ENCODE measurements at places on chromosomes 7 and 10.

DNA sequence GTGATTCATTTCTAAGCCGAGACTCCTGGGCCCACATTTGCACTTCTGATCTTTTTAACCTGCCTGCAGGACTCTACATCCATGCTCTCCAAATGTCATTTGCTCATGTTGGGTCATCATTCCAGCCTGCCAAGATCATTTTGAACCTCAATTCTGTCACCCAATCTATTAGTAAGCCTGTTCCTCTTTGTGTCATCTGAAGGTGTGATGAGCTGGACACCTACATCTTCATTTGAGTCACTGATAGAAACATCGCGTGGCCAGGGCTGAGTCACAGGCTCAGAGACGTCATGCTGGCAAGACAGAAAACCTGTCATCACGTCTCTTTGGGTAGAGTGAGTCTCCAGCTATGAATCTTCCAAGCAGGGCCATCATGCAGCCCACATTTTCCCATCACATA lies 65.3 kb upstream of the SLF2 start:
- DNase-seq = no peak

- no peak for DNase-seq
Measured at GRCh38 chr10:44860811-44861736, 50.1 kb upstream of the TMEM72 start.

DNA sequence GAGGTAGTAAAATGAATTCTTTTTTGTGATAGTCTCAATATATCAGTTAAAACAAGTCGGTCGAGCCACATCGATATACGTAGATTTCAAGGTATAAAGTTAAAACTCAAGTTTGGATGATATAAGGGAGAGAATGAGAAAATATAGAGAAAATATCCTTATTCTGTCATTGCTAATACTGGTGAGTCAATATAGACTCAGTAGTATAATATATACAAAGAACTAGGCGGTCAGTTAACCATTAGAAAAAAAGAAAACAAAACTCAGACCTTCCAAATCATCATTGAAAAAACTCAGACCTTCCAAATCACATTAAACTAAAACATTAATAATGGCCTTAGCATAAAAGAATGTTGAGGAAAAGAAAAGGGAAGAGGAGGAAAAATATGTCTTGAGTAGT lies 817.1 kb upstream of the IGFBP3 start:
- DNase-seq = no peak

DNA sequence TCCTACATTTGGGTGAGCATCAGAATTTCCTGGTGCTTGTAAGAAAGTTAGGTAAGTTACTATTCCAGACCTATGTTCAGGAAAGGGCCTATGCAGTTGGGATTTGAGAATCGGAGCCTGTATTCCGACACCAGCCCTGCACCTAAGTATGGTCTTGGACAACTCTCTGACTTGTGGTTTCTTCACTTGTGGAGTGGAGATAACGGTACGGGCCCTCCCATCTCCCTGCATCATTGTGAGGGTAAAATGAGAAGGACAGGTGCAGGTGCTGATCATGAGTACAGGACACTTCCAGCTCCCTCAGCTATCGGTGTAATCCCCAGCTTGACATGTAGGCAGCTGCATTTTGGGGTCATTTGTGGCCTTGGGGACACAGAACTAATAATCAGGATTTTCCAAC lies 138.3 kb upstream of the NAMPT start:
- no peak for DNase-seq

DNA sequence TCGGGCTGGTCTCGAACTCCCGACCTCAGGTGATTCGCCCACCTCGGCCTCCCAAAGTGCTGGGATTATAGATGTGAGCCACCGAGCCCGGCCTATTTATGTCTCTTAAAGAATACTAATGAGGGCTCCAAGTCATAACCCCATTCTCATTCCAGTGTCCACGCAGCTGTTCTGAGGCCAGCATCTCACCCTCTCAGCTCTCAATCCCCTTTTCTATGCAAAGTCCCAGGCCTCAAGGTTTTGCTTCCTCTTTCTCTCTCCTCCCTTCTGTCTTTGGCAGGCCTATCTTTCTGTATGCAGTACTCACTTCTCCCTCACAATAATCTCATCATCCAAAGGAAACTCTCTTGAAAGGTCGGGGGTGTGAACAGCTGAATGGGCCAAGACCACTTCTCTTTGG lies 28.0 kb upstream of the VSIR start:
- no peak for DNase-seq

- DNase-seq = no peak
Measured at GRCh38 chr7:136086712-136087111, 109.6 kb upstream of the MTPN start.

- DNase-seq = no peak
Measured at GRCh38 chr10:121497513-121498470, 100.5 kb downstream of the FGFR2 start.

Data from activated T-helper 1 cell treated with Interleukin-2 at 50 U/mL for 16 hours (primary cell).